IMR-90 (cell line): ENCODE measurements at places on chromosomes 11 and 22. TPM values are rescaled to one million over a fixed set of nuclear protein-coding genes. Genes with fewer than 3 reads are reported as not detected.

Gene PKP3
- 1.4 and 2.2 TPM in 2 replicates for total RNA-seq

Gene IFITM10
- total RNA-seq = under 0.01 and 0.18 TPM in 2 replicates

Gene SLC37A2
- 0.72 and 0.83 TPM in 2 replicates for total RNA-seq

Gene RFPL3
- total RNA-seq = not detected in 2 replicates

DNA sequence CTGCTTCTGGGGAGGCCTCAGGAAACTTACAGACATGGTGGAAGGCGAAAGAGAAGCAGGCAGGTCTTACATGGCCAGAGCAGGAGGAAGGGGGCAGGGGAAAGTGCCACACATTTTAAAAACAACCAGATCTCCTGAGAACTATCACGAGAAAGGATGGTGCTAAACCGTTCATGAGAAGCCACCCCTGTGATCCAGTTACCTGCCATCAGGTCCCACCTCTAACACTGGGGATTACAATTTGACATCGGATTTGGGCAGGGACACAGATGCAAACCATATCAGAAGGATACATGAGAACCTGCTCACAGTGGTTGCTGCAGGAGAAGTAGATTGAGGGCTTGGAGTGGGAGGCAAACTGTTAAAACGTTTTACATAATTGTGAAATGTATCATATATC lies 152.2 kb downstream of the ADAMTS15 start:
- DNase-seq = no peak

DNA sequence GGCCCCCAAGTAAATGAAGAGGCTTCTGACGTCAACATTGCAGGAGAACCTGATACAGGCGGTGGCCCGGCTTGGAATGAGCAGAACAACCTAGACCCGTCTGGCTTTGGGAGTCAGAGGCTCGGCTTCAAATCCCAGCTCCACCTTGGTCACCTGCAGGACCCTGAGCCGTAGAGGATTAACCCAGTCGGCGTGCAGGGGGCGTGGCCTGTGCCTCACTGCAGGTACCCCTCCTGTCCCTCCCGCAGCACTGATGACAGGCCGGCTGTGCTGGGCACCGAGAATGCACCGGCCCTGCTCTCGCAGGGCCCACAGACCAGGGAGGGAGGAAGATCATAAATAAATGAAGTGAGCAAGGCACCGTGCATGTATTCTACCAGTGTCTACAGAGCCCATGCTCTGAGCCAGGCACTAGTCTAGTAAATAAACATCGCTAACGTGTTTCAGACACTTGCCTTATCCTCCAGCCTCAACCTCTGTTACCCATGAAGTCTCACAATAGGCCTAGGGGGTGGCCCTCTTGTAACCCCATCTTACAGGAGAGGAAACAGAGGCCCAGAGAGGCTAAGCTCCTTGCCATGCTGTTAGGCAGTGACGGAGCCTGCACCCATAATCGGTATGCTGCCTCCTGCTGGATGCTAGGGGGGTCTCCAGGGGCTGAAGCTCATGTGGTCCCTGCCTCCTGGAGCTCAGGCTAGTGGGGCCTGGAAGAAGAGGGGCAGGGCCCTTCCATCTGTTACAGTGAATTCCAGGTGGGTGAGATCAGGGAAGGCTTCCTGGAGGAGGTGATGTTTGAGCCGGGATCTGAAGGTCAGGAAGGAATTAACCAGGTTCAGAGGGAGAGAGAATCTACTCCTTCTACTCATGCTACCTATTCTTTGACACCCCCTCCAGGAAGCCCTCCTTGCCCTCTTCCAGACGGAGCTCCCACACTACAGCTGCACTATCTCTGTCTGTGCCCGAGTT lies 53.4 kb downstream of the RTL6 start:
- no peak for DNase-seq

GRCh38 chr22:37075046-37075445 lies 23.5 kb downstream of the KCTD17 start:
- no peak for DNase-seq

DNA sequence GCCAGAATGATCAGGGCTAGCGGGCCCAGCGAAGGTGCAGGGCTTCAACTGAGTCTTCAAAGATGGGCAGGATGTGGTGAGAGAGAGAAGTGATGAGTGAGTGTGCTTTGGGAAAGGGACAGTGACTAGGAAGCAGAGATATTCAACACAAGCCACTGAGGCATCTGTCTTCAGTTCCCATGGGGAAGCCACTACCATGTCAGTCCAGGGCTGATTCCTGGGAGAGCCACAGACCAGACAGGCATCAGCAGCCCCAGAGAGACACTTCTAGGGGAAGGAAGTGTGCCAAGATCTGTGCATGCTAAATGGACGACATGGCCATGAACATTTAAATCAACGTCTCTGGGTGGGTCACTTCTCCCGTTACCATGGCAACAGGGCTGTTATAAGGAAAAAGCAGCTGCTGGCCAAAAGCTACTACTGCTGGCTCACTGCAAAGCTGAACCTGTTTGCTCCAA lies 28.5 kb downstream of the P4HA3 start:
- DNase-seq = peak; percentile 28

DNA sequence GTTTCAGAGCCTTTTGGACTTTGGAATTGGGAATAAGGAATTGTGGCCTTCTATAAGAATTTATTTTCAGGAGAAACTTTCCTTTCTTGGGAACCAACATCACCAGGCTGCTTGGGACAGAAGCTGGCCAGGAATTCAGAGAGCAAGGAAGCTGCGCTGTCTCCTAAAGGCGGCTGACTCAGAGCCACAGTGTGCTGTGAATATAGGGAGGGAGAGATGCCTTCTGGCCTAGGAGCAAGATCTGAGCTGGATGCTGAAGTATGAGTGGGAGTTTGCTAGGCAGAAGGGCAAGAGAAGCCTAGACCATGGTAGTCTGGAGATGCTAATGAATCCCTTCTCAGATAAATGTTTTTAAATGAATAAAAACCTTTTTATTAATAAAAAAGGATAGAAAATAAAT lies 213.7 kb upstream of the TBCEL start:
- DNase-seq = peak; percentile 51

DNA sequence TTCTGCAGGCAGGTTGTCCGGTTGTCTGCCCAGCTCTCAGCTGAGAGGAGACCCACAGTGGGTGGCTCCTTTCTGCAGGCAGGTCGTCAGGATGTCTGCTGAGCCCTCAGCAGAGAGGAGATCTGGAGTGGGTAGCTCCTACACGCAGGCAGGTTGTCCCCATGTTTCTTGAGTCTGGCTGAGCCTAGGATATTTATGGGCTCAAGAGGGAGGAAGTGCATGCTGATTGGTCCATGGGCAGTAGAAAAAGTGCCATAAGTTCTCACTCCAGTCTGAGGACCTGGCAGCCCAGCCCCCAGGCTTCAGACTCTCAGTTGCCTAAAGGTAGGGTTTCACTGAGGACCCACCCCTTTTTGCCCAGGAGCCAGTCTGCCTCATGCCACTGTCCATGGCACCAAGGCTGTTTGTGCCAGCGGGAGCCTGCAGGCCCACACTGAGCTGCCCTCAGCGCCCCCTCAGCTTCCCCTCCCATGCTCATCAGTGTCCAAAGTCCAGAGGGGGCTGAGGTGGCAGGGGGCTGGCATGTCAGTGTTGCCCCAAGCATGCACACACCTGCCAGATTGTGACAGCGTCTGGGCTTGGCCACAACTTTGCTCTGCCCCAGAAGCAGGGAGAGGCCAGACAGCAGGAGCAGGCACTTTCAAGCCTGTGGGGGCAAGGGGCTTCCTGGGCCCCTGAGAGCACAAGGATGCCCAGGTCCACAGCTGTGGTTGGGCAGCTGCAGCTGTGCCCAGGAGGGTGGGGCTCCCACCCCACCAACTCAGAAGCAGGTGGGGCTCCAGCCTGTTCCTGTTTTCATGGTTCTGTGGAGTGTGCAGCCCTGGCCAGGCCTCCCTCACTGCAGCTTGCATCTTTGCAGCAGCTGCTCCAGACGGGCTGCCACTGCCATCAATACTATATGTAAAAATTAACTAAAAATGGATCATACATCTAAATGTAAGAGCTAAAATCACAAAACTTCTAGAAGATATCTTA lies 3.8 kb upstream of the RNF141 start:
- no peak for DNase-seq

DNA sequence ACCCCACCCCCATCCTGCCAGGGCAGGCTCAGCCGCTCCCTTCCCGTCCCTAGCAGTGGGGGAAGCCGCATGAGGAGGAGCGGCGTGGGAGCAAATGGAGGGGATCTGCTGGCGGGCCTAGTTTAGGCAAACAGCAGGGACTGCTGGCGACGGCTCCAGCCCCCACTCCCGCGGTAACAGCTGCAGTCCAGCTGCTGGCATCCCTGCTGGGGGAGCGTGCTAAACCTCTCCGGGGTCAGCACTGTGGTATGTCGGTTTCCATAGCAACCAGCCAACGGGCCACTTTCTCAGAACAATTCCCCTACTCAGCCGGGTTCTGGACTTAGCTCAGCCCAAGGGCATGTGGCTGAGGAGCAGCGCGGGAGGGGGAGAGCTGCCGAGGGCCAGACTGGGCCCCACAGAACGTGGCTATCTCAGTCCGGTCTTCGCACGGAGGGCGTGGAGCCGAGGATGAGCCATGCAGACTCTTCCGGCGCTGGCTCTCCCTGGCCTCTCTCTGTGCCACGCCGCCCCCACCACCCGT lies 98.8 kb downstream of the PKNOX2 start:
- DNase-seq = peak; percentile 100

GRCh38 chr22:49450498-49450897 lies 377.2 kb downstream of the BRD1 start:
- no peak for DNase-seq

DNA sequence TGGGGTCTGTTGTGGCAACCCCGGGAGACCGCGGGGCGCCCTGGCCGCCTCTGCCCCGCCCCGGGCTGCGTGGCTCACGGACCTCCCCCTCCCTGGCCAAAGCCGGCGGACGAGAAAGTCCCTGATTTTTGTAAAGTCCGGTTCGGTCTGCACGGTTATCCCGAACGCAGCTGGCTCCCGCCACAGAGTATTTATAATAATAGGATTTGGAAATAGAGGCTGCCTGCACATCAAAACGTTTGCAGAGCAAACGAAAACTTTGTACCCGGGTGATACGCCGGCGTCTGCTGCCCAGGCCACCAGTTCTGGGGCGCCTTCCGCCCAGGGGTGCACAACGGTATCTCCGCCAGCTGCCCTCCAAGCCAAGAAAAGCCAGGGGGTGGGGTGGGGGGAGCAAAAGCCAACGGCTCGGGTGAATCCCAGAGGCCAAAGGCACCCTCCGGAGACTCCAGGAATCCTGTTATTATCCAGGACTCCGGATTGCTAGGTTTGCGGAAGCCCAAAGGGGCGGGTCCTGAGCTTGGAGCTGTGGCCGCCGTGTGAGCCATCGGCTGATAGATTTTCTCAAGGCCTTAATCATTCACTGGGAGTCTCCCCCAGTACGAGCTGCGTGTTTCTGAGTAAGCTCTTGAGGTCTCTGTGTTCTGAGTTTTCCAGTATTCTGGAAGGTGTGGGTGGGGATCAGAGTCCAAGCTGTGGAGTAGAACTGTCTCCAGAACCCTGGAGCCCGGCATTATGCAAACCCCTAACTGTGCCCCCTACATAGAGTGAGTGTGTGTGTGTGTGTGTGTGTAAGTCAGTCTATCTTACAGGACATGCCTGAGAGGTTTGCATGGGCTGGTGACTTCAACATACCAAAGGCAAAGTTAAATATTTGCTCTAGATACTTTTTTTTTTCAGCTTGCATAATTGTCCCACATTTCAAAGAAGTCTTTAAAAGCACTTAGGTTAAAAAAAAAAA lies 673 bp upstream of the SHANK2 start:
- peak; percentile 68 for DNase-seq

DNA sequence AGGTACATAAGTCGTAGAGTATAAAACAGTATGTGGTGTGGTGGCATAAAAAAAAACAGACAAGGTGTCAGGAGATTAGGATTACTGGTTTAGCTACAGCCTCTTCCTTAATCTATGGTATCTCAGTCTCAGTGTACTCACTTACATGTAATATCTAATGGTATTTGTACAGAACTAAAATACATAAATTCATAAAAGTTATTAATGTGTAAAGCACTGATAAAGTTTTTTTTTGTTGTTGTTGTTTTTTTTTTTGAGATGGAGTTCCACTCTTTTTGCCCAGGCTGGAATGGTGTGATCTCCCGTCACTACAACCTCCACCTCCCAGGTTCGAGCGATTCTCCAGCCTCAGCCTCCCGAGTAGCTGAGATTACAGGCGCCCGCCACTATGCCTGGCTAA lies 2.9 kb downstream of the PTS start:
- DNase-seq = no peak

- DNase-seq = no peak
Observed at GRCh38 chr11:66121466-66121865, 51.4 kb downstream of the PACS1 start.

- no peak for DNase-seq
Observed at GRCh38 chr11:61793829-61794204, 1.1 kb downstream of the FEN1 start.

DNA sequence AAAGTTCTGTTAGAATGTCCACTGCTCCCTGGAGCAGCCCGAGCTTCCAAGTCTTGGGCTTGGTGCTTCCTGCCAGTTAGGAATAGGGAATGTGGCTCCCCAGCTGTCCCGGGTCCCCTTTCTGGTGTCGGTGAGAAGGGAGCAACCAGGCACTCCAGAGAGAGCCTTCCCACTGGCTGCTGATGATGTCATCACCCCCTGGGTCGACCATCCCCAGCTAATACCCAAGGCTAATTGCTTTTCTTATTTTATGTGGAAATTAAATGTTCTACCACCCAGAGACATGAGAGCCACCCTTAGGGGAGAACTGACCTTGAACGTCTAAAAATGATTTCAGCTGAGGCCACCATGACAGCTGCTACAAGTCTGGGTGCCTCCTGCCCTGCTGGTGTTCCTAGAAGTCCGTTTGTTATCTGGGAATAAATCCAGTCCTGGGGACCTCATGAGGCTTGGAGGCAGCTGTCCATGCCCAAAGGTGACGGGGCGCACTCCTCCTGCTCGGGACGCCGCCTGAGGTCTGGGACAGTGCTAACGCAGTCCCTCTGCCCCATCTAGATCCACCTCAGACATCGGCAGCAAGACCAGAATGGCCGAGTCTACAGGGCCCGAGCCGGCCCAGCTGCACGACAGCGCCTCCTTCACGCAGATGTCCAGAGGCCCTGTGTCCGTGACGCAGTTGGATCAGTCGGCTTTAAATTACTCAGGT lies 42.3 kb downstream of the C11orf91 start:
- no peak for DNase-seq

GRCh38 chr22:33062361-33062760 lies 4.2 kb upstream of the SYN3 start:
- no peak for DNase-seq

- peak; percentile 32 for DNase-seq
Observed at GRCh38 chr11:103832762-103833161, 203.7 kb upstream of the DDI1 start.

GRCh38 chr11:34318111-34319037 lies 39.4 kb downstream of the ABTB2 start:
- DNase-seq = peak; percentile 58

DNA sequence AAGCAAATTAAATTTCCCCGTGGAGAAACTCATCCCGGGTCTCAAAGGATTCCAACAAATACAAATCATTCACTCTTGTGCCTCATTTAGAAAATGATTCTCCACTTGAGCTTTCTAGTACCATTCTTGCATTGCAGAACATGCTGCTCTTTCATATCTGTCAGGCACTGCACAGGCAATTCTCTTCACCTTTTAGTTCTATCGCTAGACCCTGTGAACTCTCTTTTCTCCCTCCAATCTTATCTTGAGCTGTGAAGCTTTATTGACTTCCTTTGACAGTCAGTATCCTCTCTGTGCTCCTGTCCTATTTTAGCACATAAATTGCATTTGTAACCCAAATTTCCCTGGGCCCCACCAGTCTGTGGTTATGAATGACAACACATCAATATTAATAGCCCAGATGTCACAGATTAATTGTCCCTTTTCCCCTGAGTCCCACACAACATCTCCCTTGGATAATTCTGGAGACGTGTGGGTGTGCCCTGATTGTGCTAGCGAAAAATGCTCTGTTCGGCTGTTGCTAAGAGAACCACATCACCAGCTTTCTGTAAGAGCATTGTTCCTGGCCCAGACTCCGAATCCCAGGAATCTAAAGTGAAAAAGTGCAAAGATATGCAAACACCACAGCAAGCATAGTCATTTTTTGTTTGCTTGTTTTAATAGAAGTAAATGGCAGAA lies 22.4 kb upstream of the SC5D start:
- DNase-seq = no peak
